ENCODE measurements at places on chromosomes 5 and 9.

DNA sequence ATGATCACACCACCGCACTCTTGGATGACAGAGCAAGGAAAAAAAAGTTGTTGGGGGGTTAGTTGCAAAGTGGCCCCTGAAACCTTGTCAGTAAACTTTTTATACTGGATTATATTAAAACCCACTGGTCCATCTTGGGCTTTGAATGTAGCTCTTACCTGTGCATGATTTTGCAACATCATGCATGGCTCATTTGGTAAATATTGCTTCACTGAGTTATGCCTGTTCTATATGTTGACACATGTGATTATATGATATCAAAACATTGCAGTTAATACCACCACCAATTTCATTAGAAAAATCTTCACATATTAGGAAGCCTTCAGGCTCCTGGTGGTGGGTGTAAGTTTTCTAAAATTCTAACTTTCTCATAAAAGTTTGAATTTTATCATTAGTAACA is 41.9 kb downstream of the DYNC2I2 start:
- ATAC-seq, result no peak

- no peak for ATAC-seq
Measured at GRCh38 chr9:123437201-123437600, 81.2 kb downstream of the CRB2 start.

DNA sequence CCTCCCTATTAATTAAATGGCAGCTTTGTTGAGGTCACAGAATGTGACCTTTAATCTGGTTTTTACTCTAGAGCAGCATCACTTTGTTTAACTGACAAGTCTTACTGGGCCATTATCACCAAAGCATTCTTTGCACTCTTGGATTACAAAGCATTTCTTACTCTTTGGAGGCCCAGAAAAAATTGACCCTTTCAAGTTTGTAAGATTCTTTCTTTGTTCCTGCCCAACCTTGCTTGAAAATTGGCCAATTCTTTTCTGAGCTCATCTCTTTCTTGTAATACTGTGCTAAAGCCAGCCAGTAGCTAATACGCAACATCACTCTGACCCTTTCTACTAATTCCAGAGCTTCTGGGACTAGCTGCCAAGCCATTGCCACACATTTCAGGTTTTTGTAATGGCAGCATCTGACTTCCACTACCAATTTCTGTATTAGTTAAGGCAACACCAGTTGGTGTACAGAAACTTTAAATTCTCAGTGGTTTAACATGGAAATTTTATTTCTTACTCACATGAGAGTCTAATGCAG is 131.6 kb downstream of the PRDM6 start:
- ATAC-seq, result no peak

DNA sequence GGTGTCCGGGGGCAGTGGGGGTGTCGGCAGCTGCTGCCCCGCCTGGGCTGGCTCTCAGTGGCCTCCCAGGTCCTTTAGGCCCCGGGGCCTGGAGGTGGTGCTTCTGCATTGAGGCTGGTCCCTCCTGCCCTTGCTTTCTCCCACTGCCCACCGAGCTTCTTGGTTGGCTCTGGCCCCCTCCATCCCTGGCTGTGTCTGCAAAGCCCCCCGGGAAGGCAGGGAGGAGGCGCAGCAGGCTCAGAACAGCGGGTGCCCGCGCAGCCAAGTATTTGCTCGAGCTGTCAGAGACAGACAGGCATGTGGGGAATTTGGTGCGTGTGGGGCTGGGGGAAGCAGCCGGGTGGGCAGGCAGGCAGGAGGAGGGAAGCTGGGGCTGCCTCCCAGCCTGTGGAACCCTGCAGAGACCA is 11.5 kb downstream of the CXXC5 start:
- ATAC-seq, result no peak

- ATAC-seq, result peak; percentile 53
Measured at GRCh38 chr9:112831281-112831851, 59.3 kb downstream of the SLC46A2 start.

- no peak for ATAC-seq
Measured at GRCh38 chr5:144028058-144028457, 142.4 kb downstream of the YIPF5 start.

GRCh38 chr5:171311322-171312077 is 2.5 kb downstream of the TLX3 start:
- ATAC-seq, result no peak

GRCh38 chr5:103598997-103599566 is 36.5 kb upstream of the NUDT12 start:
- no peak for ATAC-seq

GRCh38 chr9:135608294-135608998 is 30.9 kb downstream of the GLT6D1 start:
- no peak for ATAC-seq

DNA sequence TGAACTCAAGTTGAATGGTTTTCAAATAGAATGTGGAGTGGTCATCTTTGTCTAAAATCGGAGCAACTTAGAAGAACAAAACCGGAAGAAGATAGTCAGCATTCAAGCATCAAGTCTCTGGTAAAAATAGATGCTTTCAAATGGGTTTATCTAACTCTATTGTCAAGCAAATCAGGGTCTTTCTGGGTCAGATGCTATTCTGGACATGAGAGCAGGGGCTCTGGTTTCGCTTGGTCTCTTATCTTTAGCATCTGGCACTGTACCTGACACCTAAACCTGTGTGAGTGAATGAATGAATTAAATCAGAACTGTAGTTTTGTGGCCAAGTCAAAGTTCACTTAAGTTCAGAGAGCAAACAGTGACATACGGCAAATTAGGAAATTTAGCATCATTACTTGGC is 173.5 kb downstream of the SLIT3 start:
- ATAC-seq, result no peak

GRCh38 chr9:122941582-122942234 is 888 bp downstream of the RABGAP1 start:
- peak; percentile 9 for ATAC-seq

GRCh38 chr5:124952079-124952478 is 205.6 kb upstream of the ZNF608 start:
- ATAC-seq, result no peak

- no peak for ATAC-seq
Measured at GRCh38 chr9:84829471-84829870, 159.9 kb downstream of the NTRK2 start.

GRCh38 chr9:111992523-111992922 is 95.9 kb downstream of the UGCG start:
- no peak for ATAC-seq

GRCh38 chr5:149826574-149826973 is 96.5 kb downstream of the PPARGC1B start:
- no peak for ATAC-seq

DNA sequence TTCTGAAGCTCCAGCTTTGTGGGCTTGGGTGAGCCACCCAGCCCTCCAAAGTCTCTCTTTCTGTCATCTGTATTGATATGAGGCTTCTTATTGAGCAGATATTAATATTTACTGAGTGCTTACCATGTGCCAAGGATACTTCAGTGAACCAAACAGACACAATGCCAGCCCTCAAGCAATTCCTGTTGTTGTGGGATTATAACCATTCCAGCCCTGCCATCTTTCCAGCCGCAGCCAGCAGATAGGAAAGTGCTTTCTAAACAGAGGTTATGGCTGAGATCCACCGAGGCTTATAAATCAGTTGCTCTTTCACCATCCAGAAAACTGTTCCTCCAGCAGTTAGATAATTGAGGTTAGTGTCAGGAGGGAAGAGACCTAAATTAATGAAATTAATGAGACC is 137.7 kb upstream of the ALDH1B1 start:
- ATAC-seq, result no peak

DNA sequence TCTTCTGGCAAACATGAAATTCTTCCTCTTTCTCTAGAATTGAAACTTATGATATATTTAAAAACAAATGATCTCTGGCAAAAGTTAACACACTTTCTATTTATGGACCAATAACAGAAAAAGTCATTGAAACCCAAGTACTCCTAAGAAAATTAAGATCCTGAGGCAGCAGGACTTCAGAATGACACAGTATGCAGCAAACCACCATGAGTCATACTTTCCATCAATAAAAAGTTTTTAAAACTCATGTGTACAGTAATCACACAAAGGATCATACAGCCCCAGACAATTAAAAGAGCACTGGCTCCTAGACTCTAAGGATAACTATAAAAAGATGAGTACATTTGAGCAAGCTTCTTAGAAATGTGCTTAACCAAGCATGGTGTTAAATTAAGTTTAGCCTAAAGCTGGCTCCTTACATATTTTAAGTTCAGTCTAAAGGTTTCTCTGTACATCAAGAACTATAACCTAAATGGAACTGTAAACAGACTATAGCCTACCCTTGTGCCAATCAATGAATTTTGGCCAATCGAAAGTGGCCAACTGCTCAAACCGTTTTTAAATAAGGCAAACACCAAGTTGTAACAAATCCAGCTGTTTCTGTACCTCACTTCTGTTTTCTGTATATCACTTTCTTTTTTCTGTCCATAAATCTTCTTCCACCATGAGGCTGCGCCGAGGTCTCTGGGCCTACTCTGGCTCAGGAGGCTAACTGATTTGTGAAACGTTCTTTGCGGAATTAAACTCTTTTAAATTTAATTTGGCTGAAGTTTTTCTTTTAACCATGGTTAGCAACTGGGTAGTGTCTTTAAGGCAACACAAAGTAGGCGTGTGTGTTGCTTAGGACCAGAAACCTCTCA is 232.1 kb upstream of the PIK3R1 start:
- ATAC-seq, result no peak
